ENCODE measurements at places on chromosomes 4 and X. TPM values are rescaled to one million over a fixed set of nuclear protein-coding genes. Genes with fewer than 3 reads are reported as not detected.

Gene LARP1B
- 14.1 TPM for polyA plus RNA-seq

Gene NFKB1
- polyA plus RNA-seq, result 10.9 TPM

Gene FRMD7
- polyA plus RNA-seq, result not detected

Gene PIR
- polyA plus RNA-seq, result 19.9 TPM

Gene TMPRSS11F
- polyA plus RNA-seq, result not detected

Gene TBX22
- polyA plus RNA-seq, result not detected

Gene DCAF8L2
- polyA plus RNA-seq, result not detected

Gene SLC39A8
- polyA plus RNA-seq, result 2.6 TPM

Gene TRIML1
- not detected for polyA plus RNA-seq

Gene DTHD1
- polyA plus RNA-seq, result not detected

Gene HTN1
- polyA plus RNA-seq, result not detected

Gene UGT2B7
- not detected for polyA plus RNA-seq

Gene GAGE12E
- not detected for polyA plus RNA-seq

Gene ACE2
- not detected for polyA plus RNA-seq

Gene RTL5
- polyA plus RNA-seq, result 6.5 TPM

Gene APELA
- polyA plus RNA-seq, result not detected

Gene TSPYL2
- 29.3 TPM for polyA plus RNA-seq

Gene ABLIM2
- polyA plus RNA-seq, result 5.3 TPM

Gene NAT8L
- polyA plus RNA-seq, result under 0.01 TPM

Gene MTNR1A
- not detected for polyA plus RNA-seq

Gene CXorf49
- not detected for polyA plus RNA-seq

Gene PPP2R2C
- 0.25 TPM for polyA plus RNA-seq

Gene AREG
- 2.4 TPM for polyA plus RNA-seq

Gene MAN2B2
- polyA plus RNA-seq, result 40.3 TPM

Gene MAGEB4
- not detected for polyA plus RNA-seq

Gene DRD5
- not detected for polyA plus RNA-seq

Gene MAML3
- polyA plus RNA-seq, result 0.79 TPM

Gene SMARCA5
- polyA plus RNA-seq, result 15.8 TPM

Gene DKC1
- polyA plus RNA-seq, result 31.9 TPM

Gene LRAT
- not detected for polyA plus RNA-seq

Gene ADGRL3
- 1.8 TPM for polyA plus RNA-seq

Gene RAB39B
- 0.03 TPM for polyA plus RNA-seq

Gene SHOX
- not detected for polyA plus RNA-seq

Gene TRMT2B
- polyA plus RNA-seq, result 6.3 TPM

Gene UCHL1
- polyA plus RNA-seq, result 85.1 TPM

Gene SOX3
- not detected for polyA plus RNA-seq

Gene BTK
- 3.7 TPM for polyA plus RNA-seq

Gene ZNF280C
- polyA plus RNA-seq, result 0.97 TPM

Gene NXF2B
- polyA plus RNA-seq, result not detected

Gene IL2RG
- polyA plus RNA-seq, result 7.6 TPM

Gene MTTP
- not detected for polyA plus RNA-seq

Gene PAGE2B
- polyA plus RNA-seq, result not detected

Gene MAGEB10
- polyA plus RNA-seq, result not detected

Gene CLDN34
- polyA plus RNA-seq, result not detected
